ENCODE measurements at places on chromosomes 7 and 10.

DNA sequence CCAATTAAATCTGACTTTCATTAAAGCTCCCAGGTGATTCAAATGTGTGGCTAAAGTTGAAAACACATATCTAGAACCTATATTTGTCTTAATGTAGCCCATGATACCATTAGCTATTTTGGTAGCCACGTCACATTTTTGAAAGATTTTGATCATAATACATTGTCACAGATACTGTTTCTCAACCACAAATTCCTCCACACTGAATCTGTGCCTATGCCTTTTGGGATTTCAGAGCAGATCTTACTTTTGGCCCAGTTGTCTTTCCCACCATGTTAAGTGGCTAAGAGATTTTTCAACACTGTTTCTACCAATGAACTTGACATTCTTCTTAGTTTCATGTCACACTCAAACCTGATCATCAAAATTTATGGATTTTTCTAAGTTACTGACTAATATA is 47.4 kb downstream of the CH25H start:
- no peak for DNase-seq

GRCh38 chr10:69240455-69240854 is 20.3 kb downstream of the HKDC1 start:
- DNase-seq, result no peak

DNA sequence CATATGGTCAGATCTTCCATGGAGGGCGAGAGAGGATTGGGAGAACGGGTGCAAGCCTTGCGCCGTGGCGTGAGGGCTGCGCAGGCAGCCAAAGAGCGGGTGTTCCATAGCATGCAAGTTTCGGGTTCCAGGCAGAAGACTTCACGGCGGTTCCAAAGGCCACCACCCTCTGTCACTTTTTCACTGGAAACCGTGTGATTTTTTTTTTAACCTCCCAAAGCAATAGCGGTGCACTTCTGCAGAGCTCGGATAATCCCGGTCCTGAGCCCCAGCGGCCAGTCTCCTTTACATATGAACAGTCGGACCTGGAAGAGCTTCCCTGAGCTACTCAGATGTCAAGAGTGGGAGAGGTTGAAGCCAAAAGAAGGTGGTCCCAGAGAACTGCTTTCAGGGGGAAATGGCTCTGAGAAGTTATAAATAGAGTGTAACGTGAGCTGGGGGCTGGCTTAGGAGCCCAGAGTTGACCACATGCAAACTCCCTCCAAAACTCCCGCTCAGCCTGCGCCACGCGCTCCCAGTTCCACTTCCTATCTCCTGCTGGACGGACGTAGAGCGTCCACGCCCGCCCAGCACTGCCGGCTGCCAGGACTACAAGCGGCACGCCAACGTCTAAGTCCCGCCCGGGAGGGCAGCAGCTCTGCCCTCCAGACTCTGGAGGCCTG is at the start of gene MEOX2:
TSS of gene MEOX2 (minus strand) at position 389 of the 662 bp plus-strand sequence. CDS start at position 108, 281 bp downstream.
- DNase-seq, result no peak

- DNase-seq, result no peak
Measured at GRCh38 chr7:152076324-152076821, 50.9 kb downstream of the GALNT11 start.

- no peak for DNase-seq
Measured at GRCh38 chr7:139567647-139568345, 44.3 kb downstream of the CLEC2L start.

- DNase-seq, result no peak
Measured at GRCh38 chr7:116403265-116403664, 96.3 kb upstream of the CAV2 start.

- DNase-seq, result no peak
Measured at GRCh38 chr10:28947171-28947570, 269.9 kb downstream of the BAMBI start.

DNA sequence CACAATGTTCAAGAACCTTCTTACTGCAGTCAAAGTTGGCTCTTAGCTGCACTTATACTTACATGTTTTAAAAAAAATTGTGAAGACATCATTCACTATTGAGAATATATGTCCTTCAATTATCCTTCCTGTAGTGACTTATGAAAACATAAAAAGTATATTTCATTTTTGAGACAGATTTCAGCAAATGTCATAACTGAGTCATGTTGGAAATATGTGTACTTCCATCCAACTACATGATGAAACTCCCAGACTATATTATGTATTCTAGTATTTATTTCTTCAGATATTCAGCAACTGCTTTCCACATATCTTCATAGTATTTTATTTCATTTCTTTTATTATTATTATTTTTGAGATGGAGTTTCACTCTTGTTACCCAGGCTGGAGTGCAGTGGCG is 160.2 kb downstream of the ARHGAP12 start:
- DNase-seq, result no peak

DNA sequence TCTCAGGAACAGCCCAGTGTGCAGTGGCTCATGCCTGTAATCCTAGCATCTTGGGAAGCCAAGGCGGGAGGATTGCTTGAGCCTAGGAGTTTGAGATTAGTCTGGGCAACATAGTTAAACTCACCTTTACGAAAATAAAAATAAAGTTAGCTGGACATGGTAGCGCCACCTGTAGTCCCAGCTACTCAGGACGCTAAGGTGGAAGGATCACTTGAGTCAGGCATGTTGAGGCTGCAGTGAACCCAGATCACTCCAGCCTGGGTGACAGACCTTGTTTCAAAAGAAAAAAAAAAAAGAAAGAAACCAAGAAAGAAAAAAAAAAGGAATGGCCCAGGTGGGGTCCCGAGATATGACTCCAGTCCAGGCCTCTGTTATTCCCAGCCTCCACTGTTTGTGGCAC is 96.6 kb downstream of the SLC25A13 start:
- no peak for DNase-seq

DNA sequence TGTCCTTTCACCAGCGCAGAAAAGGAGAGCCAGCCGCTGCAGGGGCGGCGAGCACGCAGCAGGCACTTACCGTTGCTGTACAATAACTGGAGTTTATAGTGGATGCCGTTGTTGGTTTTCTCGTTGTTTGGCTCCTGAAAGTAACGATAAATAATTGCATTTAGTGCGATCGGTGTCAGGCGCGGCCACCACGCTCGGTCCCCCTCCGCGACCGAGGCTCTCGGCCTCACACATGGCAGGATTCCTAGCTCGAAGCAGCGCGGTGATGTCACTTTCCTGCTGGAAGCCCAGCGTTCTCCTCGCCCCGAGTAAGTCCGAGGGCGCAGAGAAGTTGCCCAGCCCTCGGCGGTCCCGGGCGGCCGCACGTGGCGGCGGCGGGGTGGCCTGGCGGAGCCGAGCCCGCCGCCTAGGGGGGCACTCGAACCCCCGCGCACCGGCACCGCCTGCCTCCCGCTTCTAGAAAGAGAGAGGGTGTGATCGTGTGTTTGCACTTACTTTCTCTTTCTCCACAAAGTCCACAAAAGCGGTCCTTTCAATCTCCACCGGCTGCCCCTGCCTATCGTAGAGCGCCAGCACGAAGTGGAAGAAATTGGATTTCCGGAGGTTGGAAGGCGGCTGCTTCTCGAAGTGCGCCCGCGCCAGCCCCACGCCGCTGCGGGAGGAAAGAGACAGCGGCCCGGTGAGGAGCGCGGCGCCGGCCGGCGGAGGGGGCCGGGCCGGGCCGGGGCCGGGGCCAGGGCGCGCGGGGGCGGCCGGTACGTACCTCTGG is 1.0 kb downstream of the EBF3 start:
- no peak for DNase-seq

DNA sequence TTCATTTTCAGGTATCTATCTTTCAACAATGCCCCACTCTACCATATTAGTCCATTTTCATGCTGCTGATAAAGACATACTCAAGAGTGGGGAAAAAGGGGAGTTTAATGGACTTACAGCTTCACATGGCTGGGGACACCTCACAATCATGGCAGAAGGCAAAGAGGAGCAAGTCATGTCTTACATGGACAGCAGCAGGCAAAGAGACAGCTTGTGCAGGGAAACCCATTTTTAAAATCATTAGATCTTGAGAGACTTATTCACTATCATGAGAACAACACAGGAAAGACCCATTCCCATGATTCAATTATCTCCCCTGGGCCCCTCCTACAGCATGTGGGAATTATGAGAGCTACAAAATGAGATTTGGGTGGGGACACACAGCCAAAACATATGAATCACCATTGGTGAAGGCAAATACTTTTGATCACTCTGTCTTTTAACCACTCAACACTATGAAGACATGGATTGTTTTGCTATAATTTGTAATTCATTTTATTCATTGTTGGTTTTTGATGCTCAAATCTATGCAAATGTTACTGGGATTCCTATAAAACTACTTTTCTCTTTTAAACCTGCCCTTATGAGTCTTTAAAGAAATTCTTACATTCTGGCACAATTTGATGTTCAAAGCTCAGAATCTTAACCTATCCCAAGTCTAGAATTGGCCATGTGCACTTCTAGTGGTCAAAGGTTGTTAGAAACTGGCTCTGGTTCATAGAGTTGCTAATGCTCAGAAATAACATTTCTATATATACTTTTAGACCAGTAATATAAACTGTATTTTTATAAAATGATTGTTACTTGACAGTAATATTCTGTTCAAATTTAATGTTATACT is 15.3 kb downstream of the AKR1C4 start:
- DNase-seq, result no peak

DNA sequence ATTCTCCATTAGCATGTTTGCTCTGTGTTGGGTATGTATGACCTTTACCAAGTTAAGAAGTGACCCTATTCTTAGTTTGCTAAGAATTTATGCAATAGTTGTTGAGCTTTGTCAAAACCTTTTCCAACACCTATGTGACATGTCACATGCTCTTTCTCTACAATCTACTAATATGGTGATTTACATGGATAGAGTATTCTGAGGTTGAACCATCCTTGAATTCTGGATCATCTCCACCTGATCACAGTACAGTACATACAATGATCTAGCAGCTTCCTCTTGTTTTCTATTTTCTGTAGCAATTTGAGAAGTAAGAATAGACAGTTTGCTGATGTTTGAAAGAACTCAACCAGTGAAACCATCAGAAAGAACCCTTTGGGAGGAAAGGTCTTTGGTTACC is 101.2 kb upstream of the PDGFA start:
- DNase-seq, result no peak

- no peak for DNase-seq
Measured at GRCh38 chr10:118870467-118871243, 115.9 kb upstream of the CACUL1 start.

GRCh38 chr7:15257689-15258088 is 304.1 kb downstream of the AGMO start:
- DNase-seq, result no peak

DNA sequence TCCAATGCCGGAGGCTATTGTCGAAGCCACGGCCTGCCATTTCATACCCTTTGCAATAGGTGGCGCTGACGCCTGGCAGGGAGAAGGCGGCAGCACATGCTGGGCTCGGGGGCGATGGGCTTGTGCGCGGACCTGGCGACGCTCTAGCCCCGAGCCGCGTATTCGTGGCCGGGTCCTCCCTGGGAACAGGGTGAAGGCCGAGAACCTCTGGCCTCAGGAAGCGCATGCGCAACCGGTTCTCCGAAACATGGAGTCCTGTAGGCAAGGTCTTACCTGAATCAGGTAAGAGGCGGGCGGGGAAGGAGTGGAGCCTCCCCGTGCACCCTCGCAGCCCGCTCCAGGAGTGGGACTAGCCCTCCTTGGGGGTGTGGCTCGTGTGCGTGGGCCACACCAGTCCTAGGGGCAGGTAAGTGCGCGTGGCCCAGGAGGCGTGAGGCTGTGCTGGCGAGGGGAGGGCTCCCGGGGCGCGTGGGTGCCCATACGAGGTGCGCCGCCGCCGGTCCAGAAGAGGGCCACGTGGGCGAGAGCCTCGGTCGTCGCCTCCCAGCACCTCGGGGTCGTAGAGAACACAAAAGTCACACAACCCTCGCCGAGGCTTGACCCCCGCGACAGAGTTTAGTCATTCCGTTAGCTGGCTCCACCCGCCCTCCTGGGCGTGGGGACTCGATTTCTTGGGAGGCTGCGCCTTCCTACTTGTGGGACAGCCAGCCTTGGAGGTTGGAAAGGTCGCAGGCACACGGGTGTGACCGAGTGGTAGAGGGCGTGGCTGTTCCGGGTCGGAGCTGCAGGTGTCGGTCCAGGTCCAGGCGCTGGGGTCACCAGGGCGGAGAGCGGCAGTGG is 5.6 kb upstream of the MEST start:
- no peak for DNase-seq

- DNase-seq, result no peak
Measured at GRCh38 chr10:112773783-112774182, 176.3 kb upstream of the TCF7L2 start.

DNA sequence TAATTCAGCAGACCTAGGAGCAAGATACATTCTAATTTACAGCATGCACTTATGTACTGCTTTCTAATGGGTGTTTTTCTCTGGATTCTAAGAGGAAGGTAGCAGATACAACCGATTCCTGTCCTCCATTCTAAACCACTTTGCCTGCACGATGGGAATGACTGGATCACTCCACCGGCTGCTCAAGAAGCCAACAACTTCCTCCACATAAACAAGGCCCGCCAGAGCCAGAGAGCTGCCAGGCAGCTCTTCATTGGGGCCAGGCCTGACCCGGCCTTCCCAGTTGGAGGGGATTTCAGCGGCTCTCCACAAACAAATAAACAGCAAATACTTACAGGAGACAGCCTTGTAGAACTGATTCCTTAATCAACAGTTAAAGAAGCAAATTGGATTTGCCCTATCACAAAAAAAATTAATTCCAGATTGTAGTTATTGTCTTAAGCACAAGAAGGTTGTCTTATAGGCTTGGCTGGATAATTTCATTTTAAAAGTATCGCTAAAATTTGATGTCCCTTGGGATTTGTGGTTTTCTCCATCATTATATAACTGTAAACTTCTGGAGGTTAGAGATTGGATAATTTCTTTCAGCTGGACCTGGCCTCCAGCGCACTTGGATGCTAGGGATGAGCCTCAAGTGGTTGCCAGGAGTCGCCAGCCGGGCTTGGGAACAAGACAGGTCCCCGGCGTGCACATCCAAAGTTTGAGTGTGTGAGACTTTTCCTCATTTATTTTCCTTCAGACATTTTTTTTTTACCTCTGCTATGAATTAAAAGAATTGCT is 20.9 kb downstream of the EBF3 start:
- no peak for DNase-seq

DNA sequence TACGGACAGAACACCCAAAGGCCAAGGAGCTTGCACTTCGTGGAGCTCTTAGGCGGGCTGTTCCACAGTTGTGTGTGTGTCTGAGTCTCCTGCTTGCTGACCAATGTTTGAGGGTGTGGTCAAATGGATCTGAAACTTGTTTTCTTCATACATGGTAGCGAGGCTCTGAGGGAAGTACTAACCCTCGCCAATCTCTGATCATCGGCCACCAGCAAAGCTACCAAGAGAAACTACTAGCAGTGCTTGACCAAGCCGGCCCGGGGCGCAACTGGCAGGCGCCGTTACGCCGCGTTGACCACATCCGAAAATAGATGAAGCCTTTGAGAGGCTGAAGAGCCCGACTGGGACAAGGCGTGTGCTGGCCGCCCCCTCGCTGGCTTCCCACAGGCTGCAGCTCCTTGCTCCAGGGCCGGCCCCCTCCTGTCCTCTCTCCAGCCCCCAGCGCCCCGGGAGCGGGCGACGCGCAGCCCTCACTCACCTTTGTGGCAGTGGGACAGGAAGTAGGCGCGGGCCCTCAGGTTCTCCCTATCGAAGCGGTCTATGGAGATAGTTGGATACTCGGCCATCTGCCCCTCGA is 384 bp downstream of the DCLRE1C start:
- DNase-seq, result peak; percentile 25

- no peak for DNase-seq
Measured at GRCh38 chr10:7810443-7810842, 7.9 kb upstream of the TAF3 start.

GRCh38 chr7:22150221-22150620 is 204.5 kb upstream of the CDCA7L start:
- no peak for DNase-seq

- no peak for DNase-seq
Measured at GRCh38 chr10:26721561-26721960, 24.1 kb downstream of the PDSS1 start.

- no peak for DNase-seq
Measured at GRCh38 chr7:88140947-88141346, 78.9 kb downstream of the SRI start.

Measured in GM18507 (cell line).